GM12878 (cell line): ENCODE measurements at places on chromosomes 4 and X. TPM values are rescaled to one million over a fixed set of nuclear protein-coding genes. Genes with fewer than 3 reads are reported as not detected.
A peak's percentile ranks its signal among the peaks of the same experiment; 100 is the strongest.

DNA sequence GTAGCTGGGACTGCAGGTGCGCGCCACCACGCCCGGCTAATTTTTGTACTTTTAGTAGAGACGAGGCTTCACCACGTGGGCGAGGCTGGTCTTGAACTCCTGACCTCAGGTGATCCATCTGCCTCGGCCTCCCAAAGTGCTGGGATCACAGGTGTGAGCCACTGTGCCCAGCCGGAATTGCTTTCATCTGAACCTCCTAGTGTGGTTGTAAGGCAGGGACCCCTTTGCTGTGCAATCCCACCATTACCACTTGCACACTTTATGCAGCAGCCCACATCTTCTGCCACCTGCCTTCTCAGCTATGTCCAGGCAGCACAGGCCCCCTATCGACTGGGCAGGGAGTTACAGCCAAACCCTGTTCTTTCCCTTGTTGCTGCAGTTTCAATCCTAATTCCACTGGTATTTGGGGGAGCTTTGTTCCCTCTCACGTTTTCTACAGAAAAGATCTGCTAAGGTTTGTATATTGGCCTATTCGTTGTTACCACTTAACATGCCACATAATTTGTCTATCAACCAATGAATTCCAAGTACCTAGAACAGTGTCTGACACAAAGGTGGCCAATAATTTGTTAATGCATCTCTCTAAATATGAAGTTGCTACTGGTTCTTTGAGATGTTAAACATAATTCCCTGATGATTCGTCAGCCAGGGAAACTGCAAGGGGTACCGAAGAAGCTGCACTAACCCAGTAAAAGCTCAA, 6.5 kb downstream of the RPL39 start:
- H3K4me1 ChIP-seq = no peaks in the 10 kb centered on the region
- no peak overlapping the region for H3K4me3 ChIP-seq
- no peak overlapping the region for H3K27ac ChIP-seq
- DNase-seq = no peak
- H3K27me3 ChIP-seq = no peaks in the 10 kb centered on the region

DNA sequence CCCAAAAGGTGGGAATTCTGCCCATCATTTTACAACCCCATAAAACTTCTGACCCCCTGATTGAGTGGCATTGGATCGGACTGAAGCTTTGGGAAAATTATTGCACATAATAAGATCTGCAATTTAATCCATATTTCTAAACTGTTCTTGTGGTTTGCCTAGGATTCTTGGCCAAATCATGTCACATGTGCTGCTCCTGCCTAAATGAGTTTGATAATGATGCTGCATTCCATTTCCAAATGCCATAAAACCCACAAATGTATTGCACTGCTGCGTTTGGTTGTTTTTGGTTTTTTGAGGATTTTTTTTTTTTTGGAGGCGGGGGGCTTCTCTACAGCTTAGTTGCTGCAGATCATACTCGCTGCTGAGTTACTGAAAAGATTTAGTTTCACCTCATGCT, 153.6 kb downstream of the QDPR start:
- no peaks in the 10 kb centered on the region for H3K36me3 ChIP-seq
- no peaks in the 10 kb centered on the region for H3K4me1 ChIP-seq
- no peak for DNase-seq
- H3K4me3 ChIP-seq = no peak overlapping the region
- H3K27ac ChIP-seq = no peak overlapping the region
- H3K27me3 ChIP-seq = no peaks in the 10 kb centered on the region

Gene DDIT4L
- total RNA-seq = 0.08 TPM in 1 of 2 replicates, not detected in the other

DNA sequence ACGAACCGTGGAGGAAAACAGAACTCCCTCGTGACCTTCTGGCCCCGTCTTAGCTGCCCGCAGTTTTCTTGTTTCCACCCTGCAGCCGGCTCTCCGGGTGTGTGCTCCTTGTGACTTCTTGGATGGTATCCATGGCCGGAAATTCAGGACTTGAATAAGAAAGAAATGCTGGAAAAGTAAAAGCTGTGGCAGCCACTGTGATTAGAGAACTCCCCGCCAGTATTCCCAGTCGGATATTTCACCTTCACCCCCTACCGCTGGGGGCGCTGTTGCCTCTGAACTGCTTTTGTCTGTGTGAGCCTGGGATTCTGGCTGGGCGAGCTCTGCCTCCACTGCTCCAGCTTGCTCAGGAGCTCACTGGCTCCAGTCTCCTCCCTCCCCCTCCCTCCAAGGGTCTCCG, 41.5 kb upstream of the CYP4V2 start:
- peaks cover 7% of the 10 kb centered on the region for H3K27me3 ChIP-seq
- H3K27ac ChIP-seq = no peak overlapping the region
- no peaks in the 10 kb centered on the region for H3K4me1 ChIP-seq
- no peaks in the 10 kb centered on the region for H3K36me3 ChIP-seq
- H3K4me3 ChIP-seq = no peak overlapping the region

- H3K4me1 ChIP-seq = no peaks in the 10 kb centered on the region
- H3K4me3 ChIP-seq = no peak overlapping the region
- H3K27me3 ChIP-seq = no peaks in the 10 kb centered on the region
- no peak for DNase-seq
Observed at GRCh38 chr4:41009411-41009810, 204.9 kb downstream of the APBB2 start.

DNA sequence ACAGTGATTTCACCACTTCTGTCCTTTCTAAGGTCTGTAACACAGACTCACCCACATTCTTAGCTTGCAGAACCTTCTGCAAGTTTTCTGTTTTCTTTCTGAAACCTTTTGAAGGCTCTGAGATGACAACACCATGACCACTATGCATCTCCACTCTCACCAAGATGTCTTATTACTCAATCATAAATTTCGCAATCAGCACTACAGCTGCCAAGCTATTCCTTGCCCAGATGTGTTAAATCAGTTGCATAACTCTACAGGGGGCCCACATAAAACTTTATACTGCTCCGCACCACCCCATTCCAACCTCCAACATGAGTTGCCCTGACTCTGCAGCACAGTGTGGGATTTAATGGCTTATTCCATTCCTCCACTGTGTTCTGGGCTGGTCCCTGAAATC, 229.9 kb downstream of the COL25A1 start:
- no peak overlapping the region for H3K4me3 ChIP-seq
- no peaks in the 10 kb centered on the region for H3K4me1 ChIP-seq
- H3K27ac ChIP-seq = no peak overlapping the region
- no peaks in the 10 kb centered on the region for H3K36me3 ChIP-seq
- no peak for DNase-seq
- H3K27me3 ChIP-seq = no peaks in the 10 kb centered on the region

GRCh38 chr4:73407227-73407673, 3.2 kb downstream of the ALB start:
- no peak for DNase-seq
- H3K27ac ChIP-seq = no peak overlapping the region
- H3K27me3 ChIP-seq = no peaks in the 10 kb centered on the region

DNA sequence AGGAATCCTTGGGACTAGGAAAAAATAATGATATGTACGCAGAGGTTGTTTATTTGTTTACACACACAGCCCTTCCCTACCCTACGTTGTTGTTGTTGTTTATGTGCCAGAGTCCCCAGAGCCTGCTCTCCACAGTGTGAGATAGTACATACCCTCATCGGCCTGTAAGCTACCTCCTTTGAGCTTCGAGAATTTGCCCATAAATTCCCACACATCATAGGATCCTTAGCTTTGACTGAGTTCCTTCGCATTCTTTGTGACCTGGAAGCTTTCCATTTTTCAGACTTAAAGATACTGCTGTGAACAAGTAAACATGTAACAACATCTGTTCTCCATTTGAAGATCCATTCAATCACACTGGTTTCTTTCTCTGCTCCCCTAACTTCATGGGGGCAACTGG, 114.5 kb downstream of the IRF2 start:
- H3K4me1 ChIP-seq = peaks cover 10% of the 10 kb centered on the region
- DNase-seq = no peak
- H3K27ac ChIP-seq = no peak overlapping the region
- no peaks in the 10 kb centered on the region for H3K27me3 ChIP-seq

Gene FDCSP
- not detected in 2 replicates for total RNA-seq

Gene ASB11
- not detected in 2 replicates for total RNA-seq

Gene BEND4
- 0.08 and 0.15 TPM in 2 replicates for total RNA-seq

- peak; percentile 56 for DNase-seq
- no peaks in the 10 kb centered on the region for H3K36me3 ChIP-seq
- H3K4me1 ChIP-seq = peaks cover 28% of the 10 kb centered on the region
- H3K27ac ChIP-seq = peak overlapping the region; percentile 58
- H3K4me3 ChIP-seq = peak overlapping the region; percentile 13; the same call in 1 of the 2 replicates
Observed at GRCh38 chr4:109649872-109650271, 53.4 kb downstream of the CASP6 start.

DNA sequence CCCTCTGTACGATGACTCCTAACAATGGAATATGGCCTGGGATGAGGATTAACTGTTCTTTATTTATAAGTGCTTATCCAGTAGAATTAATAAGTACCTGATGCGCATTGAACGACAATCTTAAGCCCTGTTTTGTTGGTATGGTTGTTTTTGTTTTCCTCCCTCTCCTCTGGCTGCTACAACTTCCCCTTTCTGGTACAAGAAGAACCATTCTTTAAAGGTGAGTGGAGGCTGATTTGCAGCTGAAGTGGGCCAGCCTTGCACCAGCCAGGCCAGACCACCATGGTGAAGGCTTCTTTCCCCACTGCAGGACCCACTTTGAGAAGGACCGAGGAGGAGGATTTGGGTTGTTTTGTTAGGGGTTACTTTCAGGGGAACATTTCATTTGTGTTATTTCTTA, 113.3 kb downstream of the PARM1 start:
- H3K4me3 ChIP-seq = no peak overlapping the region
- no peaks in the 10 kb centered on the region for H3K36me3 ChIP-seq
- no peak for DNase-seq
- no peaks in the 10 kb centered on the region for H3K27me3 ChIP-seq
- H3K27ac ChIP-seq = no peak overlapping the region

DNA sequence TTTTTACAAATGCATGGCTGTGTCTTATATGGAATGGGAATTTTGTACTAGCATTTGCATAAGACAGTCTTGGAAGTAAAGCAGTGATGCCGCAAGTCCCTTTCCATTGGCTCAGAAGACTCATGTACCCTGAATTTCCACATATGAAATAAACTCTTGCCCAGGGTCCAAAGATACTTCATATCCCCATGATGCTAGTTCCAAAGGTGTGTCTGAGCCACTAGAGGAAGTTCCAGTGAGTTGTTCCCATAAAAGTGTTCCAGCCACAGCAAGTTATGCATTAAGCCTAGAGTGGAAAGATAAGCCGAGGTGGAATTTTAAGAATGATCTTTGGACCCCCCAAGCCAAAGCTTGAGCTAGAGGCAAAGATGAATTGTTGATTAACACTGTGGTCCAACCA, 9.3 kb upstream of the CEP135 start:
- no peaks in the 10 kb centered on the region for H3K27me3 ChIP-seq
- H3K36me3 ChIP-seq = no peaks in the 10 kb centered on the region
- no peak overlapping the region for H3K4me3 ChIP-seq
- H3K4me1 ChIP-seq = no peaks in the 10 kb centered on the region
- DNase-seq = no peak

DNA sequence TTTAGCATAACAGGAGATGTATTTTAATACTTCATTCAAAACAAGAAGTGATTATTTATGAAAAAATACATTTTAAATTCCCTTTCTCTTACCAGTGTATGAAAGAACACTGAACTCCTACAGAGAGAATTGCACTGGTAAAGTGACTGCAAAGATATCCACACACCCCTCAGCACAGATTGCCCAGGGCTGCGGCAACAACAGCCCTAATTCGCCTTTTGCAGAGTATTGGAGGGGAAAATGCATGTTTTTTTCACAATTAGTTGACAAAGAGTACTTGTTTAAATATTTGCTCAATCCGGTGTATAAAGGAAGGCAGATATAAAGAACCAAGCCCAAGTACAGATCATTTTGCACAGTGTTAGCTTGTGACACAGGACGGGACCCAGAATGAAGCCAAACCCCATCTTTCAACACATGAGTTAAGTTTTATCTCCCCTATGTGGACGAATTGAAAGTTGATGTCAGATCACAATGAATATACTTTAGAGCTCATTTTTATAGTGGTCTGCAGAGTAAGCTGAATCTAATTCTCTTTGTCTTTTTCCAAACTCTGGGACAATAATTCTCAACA, 551.4 kb upstream of the IGFBP7 start:
- H3K4me1 ChIP-seq = no peaks in the 10 kb centered on the region
- H3K4me3 ChIP-seq = no peak overlapping the region
- no peak overlapping the region for H3K27ac ChIP-seq
- H3K36me3 ChIP-seq = no peaks in the 10 kb centered on the region

DNA sequence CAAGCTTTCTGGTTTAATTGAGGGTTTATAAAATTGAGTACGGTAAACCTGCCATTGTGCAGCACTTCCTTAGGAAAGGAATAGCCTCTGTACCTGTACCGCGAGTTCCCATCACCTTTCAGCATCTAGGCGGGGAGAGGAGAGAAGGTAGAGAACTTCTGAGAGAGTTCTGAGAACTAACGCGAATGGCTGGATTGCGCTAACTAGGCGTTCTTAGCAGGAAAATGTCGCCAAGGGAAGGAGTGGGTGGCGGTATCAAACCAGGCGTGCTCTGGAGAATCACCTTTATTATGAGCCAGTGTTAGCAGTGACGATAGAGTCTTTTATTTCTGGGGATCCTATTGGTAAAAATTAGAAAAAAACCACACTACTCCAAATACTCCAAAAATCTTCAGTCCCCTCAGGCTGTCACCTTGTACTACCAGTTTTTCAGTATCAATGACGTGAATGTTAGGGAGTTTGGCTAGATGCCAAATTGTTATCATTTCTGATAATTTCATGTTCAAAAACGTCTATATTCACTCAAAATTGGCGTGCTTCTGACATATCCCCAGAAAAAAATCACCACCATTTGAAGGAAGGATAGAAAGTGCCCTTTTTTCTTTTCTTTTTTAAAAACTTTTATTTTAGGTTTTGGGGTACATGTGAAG, 1.4 kb downstream of the UGT8 start:
- H3K4me3 ChIP-seq = peak overlapping the region; percentile 37
- H3K36me3 ChIP-seq = no peaks in the 10 kb centered on the region
- peaks cover 50% of the 10 kb centered on the region for H3K4me1 ChIP-seq
- peaks cover 21% of the 10 kb centered on the region for H3K27me3 ChIP-seq
- no peak overlapping the region for H3K27ac ChIP-seq

GRCh38 chr4:140061194-140061593, 92.8 kb downstream of the MAML3 start:
- H3K36me3 ChIP-seq = no peaks in the 10 kb centered on the region
- no peaks in the 10 kb centered on the region for H3K4me1 ChIP-seq
- H3K4me3 ChIP-seq = no peak overlapping the region
- no peaks in the 10 kb centered on the region for H3K27me3 ChIP-seq
- no peak for DNase-seq

- DNase-seq = no peak
- H3K27me3 ChIP-seq = no peaks in the 10 kb centered on the region
- H3K4me1 ChIP-seq = no peaks in the 10 kb centered on the region
- H3K36me3 ChIP-seq = no peaks in the 10 kb centered on the region
- no peak overlapping the region for H3K27ac ChIP-seq
- H3K4me3 ChIP-seq = no peak overlapping the region
Observed at GRCh38 chrX:111467896-111468295, 43.5 kb upstream of the SERTM2 start.

DNA sequence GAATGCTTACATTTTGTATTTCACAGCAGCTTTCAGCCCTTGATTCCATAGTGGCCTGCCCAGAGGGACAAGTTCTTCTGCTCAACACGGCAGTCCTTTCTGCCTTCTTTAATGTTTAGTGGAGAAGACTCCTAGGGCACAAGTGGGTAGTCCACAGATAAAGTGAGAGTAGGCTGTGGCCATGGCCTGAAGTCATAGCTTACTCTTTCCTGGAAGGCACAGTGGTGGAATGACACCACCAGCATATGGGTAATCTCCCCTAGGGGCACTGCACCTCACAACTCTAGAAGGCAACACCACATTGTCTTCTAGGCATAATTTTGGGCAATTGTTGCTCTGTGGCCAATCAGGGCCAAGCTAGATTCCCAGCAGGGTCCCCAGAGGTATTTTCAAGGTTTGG, 155.4 kb upstream of the MAMLD1 start:
- no peaks in the 10 kb centered on the region for H3K4me1 ChIP-seq
- H3K36me3 ChIP-seq = no peaks in the 10 kb centered on the region
- H3K27ac ChIP-seq = no peak overlapping the region
- H3K27me3 ChIP-seq = no peaks in the 10 kb centered on the region
- H3K4me3 ChIP-seq = no peak overlapping the region
- no peak for DNase-seq
